ENCODE measurements at places on chromosomes 11 and 22.

DNA sequence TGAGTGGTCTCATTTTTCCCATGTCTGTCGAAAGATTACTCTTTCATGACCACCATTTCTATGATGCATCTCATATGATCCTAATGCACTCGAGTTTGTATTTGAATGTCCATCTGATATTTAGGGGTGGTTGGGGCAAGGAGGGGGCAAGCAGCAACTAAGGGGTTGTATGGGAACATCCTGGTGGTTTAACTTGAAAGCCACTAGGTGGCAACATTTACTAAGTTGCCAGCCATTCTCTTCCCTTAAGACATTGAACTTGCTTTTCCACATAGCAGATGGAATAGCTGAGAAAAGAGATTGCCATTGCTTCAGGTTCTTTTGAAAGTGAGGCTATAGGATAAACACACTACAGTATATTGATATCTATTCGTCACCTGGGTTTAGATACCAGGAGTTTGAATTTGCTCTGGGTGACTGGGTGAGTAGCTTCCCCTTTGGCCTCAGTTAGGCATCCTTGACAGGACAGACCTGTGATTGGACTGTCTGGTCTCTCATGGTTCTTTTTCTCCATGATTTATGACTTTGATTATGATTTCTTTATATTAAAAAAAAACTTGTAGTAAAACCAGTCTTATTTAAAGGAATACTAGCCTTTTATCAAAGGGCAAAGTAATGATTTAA lies 32.4 kb downstream of the NF2 start:
- peak; percentile 73 for DNase-seq

DNA sequence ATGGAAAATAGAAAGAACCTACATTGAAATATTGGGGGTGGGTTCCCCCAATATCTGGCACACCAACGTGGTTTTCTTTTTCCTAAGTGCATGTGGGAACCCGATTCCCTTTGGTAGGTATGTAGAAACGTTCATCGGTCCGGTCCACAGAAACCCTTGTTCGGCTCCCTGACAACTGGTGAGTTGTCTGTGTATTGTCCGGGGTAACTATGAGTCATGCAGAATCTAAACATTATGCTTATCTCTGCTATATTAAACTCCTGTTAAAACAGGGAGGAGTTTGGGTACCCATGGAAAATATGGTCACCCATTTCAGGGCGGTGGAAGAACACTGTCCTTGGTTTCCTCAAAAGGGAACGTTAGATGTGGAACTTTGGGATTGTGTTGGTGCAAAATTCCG lies 25.1 kb upstream of the ALDH3B2 start:
- DNase-seq: peak; percentile 32

DNA sequence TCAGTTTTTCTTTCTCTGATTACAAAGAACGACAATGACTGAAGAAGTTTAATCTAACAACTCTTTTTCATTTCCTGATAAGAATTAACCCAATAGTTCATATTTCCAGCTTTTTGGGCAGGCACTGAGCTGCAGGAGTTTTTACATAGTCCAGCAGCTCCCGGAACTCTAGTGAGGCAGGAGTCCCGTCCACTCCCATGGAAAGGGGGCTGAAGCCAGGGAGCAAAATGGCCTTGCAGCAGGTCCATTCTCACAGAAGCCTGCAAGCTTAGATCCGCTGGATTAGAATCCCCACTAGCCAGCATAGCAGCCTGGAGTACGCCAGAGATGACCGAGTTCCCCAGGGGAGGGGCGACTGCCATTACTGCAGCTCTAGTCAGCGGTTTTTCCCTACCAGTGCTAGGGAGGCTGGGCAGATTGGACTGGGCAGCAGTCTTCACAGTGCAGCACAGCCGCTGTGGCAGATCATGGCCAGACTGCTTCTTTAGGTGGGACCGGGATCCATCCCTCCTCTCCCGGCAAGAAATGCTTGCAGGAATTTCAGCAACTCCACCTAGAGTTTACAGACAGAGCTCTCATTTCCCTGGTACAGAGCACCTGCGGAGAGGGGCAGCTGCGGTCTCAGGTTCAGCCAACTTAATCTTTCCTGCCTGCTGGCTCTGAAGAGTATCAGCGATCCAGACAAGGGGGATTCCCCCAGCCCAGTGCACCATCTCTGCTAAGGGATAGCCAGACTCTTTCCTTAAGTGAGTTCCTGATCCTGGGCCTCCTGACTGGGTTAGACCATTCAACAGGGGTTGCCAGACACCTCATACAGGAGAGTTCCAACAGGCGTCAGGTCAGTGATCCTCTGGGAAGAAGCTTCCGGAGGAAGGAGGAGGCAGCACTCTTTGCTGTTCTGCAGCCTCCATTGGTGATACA lies 742 bp upstream of the CASP4 start:
- peak; percentile 34 for DNase-seq

DNA sequence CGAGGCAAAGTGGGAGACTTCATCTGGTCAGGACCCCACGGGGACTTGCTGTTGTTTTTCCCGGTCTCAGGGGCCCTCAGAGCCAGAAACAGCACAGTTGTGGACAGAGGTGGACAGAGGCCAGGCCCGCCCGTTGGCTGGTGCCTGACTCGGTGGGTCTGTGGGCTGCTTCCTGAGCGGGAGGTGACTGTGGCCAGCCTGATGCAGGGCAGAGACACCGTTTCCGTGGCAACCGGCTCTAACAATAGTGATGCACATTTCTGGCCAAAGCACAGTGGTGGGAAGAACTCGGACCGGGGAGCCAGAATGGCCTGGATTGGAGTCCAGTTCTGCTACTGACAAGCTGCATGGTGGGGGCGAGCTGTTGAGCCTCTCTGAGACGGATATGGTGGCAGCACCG lies 58.7 kb upstream of the ATXN10 start:
- DNase-seq: no peak

- DNase-seq: peak; percentile 51
Measured at GRCh38 chr11:8793114-8793777, 110.7 kb downstream of the RPL27A start.

- no peak for DNase-seq
Measured at GRCh38 chr11:14136561-14136960, 174.0 kb downstream of the SPON1 start.

DNA sequence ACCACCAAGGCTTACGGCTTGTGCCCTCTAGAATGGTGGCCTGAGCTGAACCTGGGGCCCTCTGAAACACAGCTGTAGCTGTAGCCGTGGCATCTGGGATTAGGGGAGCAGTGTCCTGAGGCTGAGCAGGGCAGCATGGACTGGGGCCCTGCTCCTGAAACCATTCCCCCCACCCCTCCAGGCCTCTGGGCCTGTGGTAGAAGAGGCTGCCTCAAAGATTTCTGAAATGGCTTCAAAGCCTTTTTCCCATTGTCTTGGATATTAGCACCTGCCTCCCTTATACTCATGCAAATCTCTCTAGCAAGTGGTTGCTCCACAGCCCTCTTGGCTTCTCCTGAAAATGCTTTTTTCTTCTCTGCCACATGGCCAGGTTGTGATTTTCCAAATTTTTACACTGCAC lies 106.9 kb downstream of the CTNND1 start:
- DNase-seq: no peak

DNA sequence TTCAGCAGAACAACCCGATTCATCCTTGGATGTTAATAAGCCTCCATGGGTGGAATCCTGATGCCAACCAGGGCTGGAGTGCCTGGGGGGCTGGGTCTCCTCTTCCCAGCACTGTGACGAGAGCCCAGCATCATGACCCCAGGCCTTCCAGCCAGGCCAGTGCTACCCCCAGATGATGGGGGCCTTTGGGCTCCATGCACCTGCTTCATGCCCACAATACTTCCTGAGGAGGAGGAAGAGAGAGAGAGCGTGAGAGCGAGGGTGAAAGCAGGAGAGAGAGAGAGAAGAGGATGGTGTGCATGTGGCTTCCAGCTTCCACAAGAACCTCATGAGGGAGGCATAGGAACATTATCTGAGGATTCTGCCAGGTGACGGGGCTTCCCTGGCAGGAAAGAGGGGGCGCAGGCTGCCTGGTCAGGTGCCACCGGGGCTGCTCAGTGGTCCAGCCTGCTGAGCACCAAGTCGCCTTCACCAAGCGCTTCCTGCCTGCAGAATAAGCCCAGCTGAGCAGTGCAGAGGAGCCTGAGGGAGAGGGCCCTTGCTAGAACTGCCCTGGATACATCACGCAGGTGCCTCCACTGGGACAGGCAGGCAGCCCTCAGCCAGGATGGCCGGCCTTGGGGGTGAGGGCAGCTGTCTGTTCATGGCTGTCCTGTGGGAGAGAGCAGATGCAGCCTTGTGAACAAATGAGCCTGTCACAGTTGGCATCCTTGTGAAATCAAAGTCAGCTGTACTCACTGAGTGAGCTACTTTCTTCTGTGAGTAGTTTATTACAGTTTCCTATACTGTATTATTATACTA lies 243.3 kb upstream of the B3GAT1 start:
- no peak for DNase-seq

DNA sequence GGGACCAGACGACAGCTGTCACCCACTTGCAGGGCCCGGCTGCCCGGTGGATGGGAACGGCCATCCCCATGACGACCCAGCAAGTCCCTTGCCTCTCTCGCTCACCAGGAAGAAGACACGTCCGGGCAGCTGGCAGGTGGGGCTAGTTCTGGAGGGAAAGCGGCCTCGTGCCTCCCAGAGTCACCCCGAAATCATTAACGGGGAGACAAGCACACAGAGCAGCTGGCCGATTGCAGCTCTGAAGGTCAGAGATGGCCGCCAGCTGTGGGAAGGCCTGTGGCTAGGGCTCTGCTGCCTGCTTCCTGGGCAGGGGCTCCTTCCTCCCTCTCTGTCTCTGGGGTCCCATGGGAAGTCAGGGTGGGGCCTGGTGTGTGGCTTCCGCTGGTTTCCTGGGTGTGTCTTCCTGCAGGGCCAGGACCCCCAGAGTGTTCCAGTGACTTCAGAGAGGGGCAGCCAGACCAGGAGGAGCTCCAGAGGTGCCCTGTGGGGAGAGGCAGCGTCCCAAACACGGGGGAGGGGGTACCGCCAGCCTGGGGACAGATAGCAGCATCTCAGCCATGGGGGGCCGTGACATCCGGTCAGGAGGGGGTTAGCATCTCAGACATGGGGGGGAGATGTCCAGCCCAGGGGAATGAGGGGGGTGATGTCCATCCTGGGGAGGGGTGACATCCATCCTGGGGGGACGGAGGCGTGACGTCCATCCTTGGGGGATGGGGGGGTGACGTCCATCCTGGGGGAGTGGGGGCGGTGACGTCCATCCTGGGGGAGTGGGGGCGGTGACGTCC lies 114.9 kb downstream of the KCNQ1 start:
- DNase-seq: no peak

DNA sequence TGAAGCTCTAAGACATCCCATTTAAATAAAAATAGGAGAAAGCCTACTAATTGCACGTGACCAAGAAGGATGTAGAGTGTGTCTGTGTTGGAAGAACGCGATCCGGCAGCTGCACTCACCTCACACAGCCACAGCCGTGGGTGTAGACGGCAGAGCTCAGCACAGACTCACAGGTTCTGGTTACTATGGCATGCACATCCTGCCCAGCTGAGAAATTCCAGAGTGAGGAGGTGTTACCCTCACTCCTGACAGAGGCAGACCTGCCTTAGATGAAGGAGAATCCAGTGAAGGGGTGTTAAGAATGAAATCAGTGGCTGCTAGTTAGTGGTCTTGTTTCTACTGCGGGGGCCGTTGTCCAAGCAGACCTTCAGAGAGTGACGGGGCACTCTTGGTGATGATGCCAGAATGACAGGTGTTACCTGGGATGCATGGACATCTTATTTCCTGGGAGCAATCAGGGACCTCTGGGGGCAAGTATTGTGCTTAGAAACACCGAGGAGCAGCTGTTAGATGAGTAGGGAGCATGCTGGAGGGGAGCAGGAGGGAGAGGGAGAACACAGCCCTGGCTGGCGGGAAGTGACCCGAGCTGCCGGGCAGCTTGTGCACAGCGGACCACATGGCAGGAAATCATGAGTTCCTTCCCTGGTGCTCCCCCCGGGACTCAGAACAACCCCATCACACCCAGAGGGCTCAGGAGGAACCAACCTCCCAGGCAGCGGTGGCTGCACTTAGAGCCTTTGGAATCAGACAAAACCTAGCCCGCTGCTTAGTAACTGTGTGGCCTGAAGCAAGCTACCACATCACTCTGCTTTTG lies 12.3 kb downstream of the KCNJ5 start:
- peak; percentile 59 for DNase-seq

DNA sequence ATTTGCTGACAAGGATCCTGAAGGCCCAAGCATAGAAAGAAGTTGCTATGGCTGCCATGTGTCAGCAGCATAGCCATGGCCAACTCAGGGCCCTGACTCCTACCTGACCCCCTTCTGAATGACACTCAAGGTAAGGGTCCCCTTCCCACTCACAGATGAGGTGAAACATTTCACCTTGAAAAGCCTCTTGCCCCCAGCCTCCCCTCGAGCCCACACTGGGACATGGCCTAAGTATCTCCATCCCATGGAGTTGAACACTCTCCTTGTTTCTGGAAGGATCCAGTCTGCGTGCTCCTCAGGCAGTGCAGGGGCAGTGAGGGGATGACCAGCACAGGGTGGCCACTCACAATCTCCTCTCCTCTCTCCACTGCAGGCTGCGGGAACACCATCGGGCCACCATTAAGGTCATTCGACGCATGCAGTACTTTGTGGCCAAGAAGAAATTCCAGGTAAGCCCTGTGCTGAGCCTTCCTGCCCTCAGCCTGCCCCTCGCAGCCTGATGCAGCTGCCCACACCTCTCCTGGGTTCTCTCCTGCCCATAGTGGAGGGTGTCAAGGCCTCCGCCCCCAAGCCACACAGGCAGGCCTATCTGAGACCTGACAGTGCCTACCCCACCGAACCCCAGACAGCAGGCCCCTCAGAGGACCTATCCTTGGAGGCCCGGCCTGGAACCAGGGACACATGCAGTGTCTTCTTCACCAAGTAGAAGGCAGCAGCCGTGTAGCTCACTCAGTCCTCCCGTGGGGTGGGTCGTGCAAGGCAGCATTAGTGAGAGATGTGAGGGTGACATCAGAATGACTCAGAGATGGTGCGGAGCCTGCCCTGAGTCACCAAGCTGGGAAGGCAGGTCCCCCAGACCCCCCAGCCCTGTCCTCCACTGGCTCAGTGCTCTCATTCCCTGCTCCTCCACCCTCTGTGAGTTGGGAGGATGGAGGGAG lies 68.9 kb upstream of the KCNQ1OT1 start:
- DNase-seq: peak; percentile 93

GRCh38 chr11:45658292-45658991 lies 7.0 kb downstream of the CHST1 start:
- DNase-seq: peak; percentile 45

- peak; percentile 63 for DNase-seq
Measured at GRCh38 chr11:48109046-48109666, 107.5 kb upstream of the OR4B1 start.

DNA sequence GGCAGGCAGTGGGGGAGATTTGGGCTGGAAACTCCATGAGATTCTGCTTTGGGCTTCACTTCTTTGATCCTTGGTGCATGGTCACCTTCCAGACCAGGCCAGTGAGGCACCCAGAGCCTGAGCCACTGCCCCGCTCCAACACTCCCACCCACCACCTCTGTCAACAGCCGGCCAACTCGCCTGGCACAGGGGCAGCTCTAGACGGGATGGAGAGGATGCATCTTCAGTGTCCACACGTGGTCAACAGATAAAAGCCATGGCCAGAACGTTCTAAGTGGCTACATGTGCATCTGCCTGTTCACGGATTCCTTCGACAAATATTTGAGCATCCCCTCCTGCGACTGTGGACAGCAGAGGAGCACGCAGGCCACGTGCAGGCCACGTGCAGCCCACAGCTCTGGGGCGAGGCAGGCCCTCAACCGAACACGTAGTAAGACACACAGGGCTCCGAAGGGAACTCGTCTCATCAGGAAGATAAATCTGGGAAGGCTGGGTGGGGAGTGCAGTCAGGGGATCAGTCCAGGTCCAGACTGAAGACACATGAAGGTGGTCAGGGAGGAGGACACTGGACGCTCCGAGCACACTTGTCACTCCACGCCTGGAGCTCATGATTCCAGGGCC lies 1.2 kb downstream of the LRRC56 start:
- no peak for DNase-seq

Measured in IMR-90 (cell line).